ENCODE measurements at places on chromosomes 2 and 18.

- DNase-seq, result no peak
These were observed 778.5 kb upstream of the FANCL start for GRCh38 chr2:59019566-59020159.

DNA sequence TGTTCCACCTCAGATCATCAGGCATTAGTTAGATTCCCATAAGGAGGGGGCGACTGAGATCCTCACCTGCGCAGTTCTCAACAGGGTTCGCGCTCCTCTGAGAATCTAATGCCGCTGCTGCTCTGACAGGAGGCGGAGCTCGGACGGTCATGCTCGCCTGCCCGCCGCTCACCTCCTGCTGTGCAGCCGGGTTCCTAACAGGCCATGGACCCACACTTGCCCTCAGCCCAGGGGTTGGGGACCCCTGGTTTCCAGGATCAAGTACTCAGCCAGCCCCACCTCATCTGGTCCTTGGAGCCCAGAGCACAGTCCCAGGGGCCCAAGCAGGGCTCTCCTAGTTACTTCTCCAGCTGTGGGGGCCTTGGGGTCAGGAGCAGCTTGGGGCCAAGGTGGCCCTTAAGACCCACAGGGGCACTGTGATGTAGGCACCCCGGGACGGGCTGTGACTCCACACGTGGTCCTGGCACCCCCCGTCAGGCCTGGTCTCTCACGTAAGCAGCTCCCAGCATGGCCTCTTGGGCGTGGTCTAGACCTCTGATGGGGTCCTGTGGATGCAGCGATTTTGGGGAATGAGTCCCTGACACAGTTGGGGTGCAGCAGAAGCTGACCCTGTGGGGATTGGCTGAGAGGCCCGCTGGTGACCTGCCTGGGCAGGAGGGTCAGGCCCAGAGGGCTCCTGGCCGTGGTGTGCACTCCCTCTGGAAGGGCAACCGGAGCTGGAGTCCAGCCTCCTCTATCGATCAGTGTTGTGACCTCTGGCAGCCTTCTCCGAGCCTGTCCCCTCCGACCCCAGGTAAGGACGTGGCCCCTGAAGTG is 28.3 kb upstream of the OTOS start:
- DNase-seq, result no peak

- peak; percentile 64 for DNase-seq
These were observed 107.4 kb downstream of the CPO start for GRCh38 chr2:207046724-207047123.

DNA sequence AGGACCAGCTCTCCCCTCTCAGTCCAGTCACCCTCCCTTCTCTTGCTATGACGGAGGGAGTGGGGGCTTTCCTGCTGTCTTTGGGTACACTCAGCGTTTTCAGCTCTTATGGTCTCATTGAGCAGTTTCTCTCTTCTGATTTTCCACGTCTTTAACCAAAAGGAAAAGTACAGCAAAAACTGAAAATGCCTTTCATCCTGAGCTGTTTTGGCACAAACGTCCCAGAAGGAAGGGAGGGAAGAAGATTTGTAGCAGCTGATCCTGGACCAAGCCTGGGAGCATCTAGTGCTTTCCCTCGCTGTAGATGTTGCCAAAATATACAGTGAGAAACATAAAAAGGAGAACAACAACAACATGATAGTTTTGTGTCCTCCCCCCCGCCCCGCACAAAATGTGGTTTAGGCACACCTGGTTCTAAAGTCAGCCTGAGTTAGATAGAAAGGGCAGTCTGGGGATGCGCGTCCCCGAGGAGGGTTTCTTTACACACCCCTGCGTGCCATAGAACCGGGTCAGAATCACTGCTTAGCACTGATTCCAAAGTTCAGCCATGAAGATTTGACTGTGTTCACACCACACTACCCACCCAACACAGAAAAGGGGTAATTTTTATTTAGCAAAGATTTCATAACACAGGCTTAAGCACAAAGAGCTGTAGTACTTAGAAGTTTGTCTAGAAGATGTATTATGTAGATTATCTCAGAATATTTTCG is 53.4 kb downstream of the SLC40A1 start:
- no peak for DNase-seq

All from midbrain (tissue), 1 donor.